ENCODE measurements at places on chromosomes 3 and 15.

DNA sequence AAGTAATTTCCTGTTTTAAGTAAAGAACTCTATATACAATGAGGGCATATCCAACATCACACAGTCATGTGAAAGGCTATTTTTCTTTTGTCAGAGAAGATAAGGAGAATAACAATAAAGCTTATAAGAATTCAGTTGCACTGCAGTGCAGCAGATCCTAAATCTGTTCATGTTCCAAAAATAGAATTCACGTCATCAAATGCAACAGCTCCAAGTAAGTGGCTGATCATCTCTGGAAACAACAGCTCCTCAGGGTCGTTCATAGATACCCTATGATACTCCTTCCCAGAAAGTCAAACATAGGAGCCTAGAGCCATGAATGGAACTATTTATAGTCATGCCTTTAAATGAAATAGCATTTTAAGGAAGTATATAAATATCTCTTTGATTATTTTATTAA is 100.2 kb downstream of the FMN1 start:
- no peak for DNase-seq

- DNase-seq = no peak
These were observed 62.4 kb downstream of the CD200 start for GRCh38 chr3:112395181-112395895.

DNA sequence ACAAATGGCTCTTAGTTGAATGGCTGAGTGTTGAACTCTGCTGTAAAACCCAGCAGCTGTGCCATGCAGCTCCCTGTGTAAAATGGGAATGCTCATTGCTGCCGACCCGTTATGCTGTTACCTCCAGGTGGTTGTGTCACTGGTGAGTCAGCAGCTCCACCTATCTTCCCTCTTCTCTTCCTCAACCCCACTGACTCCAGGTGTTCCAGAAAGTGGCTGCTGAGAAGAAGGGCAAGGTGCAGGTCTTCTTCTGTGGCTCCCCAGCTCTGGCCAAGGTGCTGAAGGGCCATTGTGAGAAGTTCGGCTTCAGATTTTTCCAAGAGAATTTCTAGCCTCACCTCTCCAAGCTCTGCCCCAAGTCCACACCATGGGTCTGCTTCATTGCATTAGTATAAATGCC is 41.9 kb downstream of the NOX5 start:
- no peak for DNase-seq

DNA sequence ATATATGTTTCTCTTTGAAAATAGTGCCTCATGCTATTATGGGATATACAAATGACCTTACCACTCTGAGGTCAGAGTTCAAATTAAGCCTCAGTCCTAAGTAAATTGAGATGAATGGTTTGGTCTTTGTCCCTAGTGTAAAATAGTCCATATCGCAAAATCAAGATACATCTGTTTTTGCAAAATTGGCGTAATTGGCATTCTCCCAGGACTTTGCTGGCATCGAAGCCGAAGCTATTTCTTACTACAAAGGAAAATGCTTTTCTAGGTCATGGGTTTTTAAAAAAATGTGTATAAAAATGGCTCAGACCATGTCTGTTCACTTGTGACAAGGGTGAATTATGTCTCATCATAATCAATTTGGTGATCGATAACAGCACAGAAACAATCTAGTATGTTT is 25.9 kb downstream of the ROBO2 start:
- no peak for DNase-seq

- DNase-seq = no peak
These were observed 1.8 kb downstream of the WWTR1 start for GRCh38 chr3:149655826-149656574.

- DNase-seq = no peak
These were observed 4.7 kb upstream of the TMEM41A start for GRCh38 chr3:185503521-185503920.

DNA sequence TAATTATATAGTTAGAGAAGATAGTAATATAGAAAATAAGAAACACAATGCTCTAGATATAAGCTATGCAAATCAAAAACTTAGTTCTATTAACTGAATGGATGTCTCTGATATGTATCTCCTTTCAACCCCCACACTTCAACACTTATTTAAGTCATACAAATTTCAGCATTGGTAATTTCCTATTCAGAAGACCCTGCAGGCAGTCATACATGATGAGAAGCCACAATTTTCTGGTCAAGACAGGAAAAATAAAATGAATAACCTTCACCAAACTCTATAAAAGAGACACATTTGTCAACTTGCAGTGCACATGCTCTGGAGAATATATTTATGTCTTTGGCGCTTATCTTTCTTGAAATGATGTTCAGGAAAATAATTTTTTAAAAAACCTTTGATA is 578 bp upstream of the BCHE start:
- no peak for DNase-seq

GRCh38 chr3:123284399-123285010 is 82.8 kb downstream of the SEC22A start:
- no peak for DNase-seq

- DNase-seq = no peak
These were observed 5.7 kb downstream of the ESYT3 start for GRCh38 chr3:138440121-138440521.

GRCh38 chr15:85749261-85750151 is 45.2 kb downstream of the KLHL25 start:
- DNase-seq = no peak

DNA sequence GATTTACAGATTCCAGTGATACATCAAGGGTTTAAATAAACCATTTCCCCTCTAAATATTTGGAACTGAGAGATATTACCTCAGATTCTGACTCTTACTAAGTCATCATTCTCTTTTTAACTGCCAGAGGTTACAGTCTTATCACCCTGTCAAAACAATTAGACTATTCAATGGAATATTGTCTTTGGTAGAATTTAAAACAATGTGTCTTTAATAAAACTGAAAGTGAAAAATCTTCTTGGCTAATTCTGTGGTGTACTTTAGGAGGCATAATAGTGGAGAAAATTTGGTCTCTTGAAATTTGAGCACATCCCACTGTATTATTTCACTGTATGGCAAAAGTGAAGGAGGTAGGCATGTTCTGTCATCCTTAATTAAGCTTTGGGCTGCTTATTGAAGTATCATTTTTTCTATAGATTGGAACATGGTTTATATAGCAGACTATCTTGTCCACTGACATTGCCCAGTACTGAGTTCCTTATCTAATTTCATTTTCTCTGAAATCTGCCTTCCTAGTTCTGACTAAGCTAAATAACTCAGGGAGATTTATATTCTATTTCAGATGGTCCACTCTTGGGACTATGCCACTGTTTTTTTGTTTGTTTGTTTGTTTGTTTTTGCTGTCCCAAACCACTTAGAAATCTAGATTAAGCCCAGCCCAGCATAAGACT is 48.0 kb upstream of the UTS2B start:
- no peak for DNase-seq

DNA sequence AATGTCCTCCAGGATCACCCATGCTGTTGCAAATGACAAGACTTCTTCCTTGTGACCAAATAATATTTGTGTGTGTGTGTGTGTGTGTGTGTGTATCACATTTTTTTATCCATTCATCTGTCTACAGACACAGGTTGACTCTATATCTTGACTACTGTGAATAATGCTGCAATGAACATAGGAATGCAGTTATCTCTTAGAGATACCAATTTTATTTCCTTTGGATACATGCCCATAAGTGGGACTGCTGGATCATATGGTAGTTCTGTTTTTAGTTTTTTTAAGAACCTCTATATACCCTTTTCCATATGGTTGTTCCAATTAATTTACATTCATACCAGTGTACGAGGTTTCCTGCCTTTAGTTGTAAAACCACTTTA is 41.7 kb downstream of the GPR176 start:
- DNase-seq = no peak

- DNase-seq = no peak
These were observed 24.9 kb downstream of the HACL1 start for GRCh38 chr3:15576475-15576874.

Data from stimulated activated CD8-positive, alpha-beta memory T cell treated with anti-CD3 and anti-CD28 coated beads, Interleukin-7, amount 100 ng/mL, for 4 hours (primary cell).